ENCODE measurements at places on chromosomes 3 and 15.

GRCh38 chr3:122562923-122563716 lies 980 bp downstream of the PARP9 start:
- H3K36me3 ChIP-seq: no peaks in the 10 kb centered on the region
- no peak for DNase-seq
- H3K4me1 ChIP-seq: peaks cover 4% of the 10 kb centered on the region
- H3K4me3 ChIP-seq: peak overlapping the region; percentile 64
- peak overlapping the region; percentile 94 for H3K27ac ChIP-seq
- no peaks in the 10 kb centered on the region for H3K27me3 ChIP-seq

DNA sequence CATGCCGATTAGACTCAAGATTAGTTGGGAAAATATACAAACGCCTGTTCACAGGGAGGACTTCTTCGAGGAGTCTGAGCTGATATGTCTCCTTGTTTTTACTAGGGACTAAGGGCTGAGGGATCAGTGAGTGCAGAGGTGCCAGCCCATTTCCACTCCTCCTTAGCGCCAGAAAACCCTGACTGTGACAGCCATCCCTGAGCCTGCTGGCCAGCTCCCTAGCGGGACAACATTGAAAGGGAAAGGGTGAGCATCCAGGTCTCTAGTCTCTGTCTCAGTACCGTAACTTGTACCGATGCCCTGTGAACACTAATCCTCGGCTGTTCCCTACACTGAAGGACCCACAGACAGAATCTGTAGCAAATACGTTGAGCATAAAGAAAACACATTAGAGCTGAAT lies 243.4 kb downstream of the WNT5A start:
- H3K4me3 ChIP-seq: no peak overlapping the region
- H3K4me1 ChIP-seq: no peaks in the 10 kb centered on the region
- DNase-seq: no peak
- H3K27ac ChIP-seq: no peak overlapping the region
- no peaks in the 10 kb centered on the region for H3K36me3 ChIP-seq

- H3K36me3 ChIP-seq: no peaks in the 10 kb centered on the region
- H3K4me1 ChIP-seq: no peaks in the 10 kb centered on the region
- H3K27me3 ChIP-seq: no peaks in the 10 kb centered on the region
- H3K4me3 ChIP-seq: no peak overlapping the region
- H3K27ac ChIP-seq: no peak overlapping the region
- peak; percentile 16 for DNase-seq
Measured at GRCh38 chr3:30578479-30578878, 27.9 kb upstream of the TGFBR2 start.

- no peak overlapping the region for H3K27ac ChIP-seq
- H3K4me3 ChIP-seq: no peak overlapping the region
- no peak for DNase-seq
Measured at GRCh38 chr3:157544501-157545130, 41.4 kb upstream of the VEPH1 start.

DNA sequence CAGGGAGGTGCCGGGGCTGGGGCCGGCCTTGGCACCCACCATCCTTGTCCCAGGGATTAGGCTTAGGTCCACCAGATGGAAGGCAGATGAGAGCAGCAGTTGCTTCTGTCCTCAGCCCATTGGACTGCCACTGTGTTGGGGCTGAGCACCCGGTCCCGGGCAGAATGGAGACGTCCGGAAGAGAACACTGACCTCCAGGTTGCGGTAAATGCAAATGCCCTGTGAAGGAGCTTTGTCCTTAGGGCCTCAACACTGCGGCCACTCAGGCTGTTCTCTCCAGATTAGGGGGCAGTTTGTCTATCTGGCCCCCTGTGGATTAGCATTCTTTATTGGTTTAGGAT lies at the start of gene SERINC4:
SERINC4 (minus strand) TSS at position 276 of the 341 bp plus-strand sequence; CDS start at position 42, 234 bp downstream.
- H3K4me3 ChIP-seq: peak within 1 kb of the TSS; percentile 93
- DNase-seq: no peak
- H3K36me3 ChIP-seq: no peaks in the 10 kb centered on the region

GRCh38 chr3:144127700-144128099 lies 156.1 kb downstream of the DIPK2A start:
- no peak overlapping the region for H3K4me3 ChIP-seq
- H3K27ac ChIP-seq: no peak overlapping the region
- no peaks in the 10 kb centered on the region for H3K4me1 ChIP-seq
- no peaks in the 10 kb centered on the region for H3K27me3 ChIP-seq
- DNase-seq: no peak

- no peaks in the 10 kb centered on the region for H3K27me3 ChIP-seq
- no peak for DNase-seq
- no peaks in the 10 kb centered on the region for H3K36me3 ChIP-seq
- H3K27ac ChIP-seq: no peak overlapping the region
- H3K4me3 ChIP-seq: no peak overlapping the region
- H3K4me1 ChIP-seq: no peaks in the 10 kb centered on the region
Measured at GRCh38 chr3:195094191-195094921, 176.6 kb downstream of the XXYLT1 start.

- H3K27ac ChIP-seq: peak overlapping the region; percentile 22
- no peak overlapping the region for H3K4me3 ChIP-seq
- DNase-seq: no peak
Measured at GRCh38 chr15:85725564-85725963, 69.2 kb downstream of the KLHL25 start.

GRCh38 chr3:155435821-155436220 lies 142.3 kb upstream of the STRIT1 start:
- H3K27ac ChIP-seq: no peak overlapping the region
- H3K4me3 ChIP-seq: no peak overlapping the region
- H3K4me1 ChIP-seq: no peaks in the 10 kb centered on the region

GRCh38 chr3:59908701-59909100 lies 858.9 kb upstream of the CFAP20DC start:
- no peaks in the 10 kb centered on the region for H3K27me3 ChIP-seq
- no peak overlapping the region for H3K27ac ChIP-seq
- H3K4me3 ChIP-seq: no peak overlapping the region
- no peaks in the 10 kb centered on the region for H3K36me3 ChIP-seq
